ENCODE measurements at places on chromosomes 4 and X.

DNA sequence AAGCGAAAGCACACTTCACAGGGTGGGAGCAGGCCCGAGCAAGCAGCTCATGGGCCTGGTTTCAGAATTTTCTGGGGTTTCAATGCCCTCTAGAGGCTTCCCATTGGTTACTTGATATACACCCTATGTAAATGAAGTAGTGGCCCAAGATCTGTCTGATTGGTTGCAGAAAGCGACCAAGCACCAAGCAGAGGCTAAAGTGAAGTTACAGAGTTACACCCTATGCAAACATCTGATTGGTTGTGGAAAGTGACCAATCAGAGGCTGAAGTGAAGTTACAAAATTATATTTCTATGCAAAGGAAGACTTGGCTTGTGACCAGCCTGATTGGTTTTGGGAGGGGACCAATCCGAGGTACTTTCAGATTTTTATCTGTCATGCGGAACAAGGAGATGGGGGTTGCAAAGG, 8.2 kb downstream of the FHIP1A start:
- no peak for DNase-seq

DNA sequence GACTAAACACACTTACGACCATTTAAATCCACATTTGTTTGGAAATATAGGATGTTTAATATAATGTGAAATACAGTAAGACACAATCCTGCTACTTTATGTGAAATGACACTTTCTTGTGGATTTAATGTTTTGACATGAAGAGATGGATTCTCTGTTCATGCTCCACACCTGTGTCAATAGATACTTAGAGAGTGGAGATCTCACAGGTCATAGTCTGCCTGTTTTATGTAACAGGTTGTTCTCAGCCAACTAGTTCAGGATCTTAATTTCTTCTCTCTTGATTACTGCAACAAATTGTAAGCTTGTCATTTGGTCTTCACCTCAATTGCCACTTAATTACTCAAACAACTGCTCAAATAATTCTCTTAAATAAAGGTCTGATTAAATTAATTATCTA, 1621.2 kb downstream of the PCDH7 start:
- no peak for DNase-seq

DNA sequence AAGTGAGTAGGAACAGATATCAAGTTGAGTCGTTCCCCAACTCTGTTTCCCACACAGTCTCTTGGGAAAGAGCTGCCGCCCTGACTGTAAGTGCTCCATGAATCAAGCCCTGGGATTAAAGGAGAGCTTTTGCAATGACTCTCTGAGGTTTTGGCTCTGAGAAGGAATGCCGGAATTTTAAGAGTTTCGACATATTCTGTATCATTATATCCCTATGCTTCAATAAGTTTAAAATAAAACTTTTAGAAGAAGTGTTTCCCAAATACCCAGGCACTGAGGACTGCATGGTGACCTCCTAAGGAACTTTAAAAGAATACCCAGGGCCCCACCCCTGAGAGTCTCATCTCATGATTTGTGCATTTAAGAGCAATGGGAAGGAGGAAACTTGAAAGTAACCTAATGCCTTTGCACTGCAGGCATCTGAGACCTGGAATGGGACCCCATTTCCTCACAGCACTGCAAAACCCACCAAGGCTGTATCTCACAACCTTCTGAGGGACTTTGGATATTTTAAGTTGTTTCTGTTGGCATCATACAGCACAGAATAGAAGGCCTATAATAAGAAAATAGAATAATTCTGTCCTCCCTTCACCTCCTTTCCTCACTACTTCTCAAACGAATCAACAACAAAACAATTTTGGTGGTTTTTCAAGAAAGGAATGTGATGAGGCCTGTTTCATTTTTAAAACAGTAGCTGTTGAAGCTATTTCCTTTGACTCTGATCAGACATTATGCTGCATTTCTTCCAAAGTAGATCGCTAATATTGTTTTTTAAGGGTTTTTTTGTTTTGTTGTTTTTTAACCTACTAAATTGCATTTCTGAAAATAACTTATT, 121.2 kb downstream of the GASK1B start:
- DNase-seq: no peak

DNA sequence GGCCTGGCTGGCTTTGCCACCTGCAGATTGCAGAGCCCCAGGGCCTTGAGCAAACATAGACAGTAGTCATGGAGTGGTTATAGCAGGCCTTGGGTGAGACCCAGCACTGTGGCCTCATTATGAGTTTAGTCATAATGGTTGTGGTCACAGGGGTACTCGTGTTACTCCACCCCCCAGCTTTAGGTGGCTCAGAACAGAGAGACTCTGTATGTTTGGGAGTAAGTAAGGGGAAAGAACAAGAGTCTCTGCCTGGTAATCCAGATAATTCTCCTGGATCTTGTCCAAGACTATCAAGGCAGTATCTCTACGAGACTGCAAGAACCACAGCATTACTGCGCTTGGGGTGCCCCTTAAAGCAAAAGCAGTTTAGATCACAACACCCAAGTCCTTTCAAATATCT, 62.3 kb upstream of the SCRG1 start:
- DNase-seq: no peak

DNA sequence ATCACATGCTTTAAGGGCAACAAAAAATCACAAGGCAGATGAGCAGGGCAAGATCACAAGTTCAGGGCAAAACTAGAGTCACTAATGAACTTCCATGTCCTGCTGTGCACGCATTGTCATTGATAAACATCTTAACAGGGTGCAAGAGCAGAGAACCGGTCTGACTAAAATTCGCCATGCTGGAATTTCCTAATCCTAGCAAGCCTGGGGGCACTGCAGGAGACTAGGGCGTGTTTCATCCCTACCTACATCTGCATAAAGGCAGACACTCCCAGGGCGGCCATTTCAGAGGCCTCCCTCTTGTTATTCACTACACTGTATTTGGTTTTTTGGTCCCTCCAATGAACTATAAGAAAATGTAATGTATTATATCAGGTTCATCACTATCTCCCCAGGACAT, 203.6 kb downstream of the ARHGEF9 start:
- no peak for DNase-seq

DNA sequence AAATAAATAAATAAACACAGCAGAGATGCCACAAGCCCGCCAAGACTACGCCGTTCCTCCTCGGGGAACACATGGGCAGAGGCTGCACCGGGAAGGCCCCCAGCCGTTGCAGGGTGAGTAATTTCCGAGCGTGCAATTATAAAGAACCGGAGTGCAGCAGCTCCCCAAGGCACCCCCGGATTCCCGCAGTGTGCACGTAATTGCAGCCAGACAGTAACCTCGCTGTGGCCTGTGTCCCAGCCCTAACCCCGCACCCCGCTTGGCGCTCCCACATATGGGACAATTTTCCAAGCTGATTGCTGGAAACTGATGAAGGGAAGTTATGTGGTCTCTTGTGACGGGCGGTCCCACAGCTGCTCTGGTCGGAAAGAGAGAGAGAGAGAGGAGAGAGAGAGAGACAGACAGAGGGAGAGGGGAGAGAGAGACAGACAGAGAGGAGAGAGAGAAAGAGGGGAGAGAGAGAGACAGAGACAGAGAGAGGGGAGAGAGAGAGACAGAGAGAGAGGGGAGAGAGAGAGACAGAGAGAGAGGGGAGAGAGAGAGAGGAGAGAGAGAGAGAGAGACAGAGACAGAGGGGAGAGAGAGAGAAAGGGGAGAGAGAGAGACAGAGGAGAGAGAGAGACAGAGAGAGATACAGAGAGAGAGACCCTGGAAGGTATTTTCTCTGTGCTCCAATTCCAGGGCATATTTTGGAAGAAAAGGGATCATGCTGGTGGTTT, 275.4 kb downstream of the SHOX start:
- no peak for DNase-seq

DNA sequence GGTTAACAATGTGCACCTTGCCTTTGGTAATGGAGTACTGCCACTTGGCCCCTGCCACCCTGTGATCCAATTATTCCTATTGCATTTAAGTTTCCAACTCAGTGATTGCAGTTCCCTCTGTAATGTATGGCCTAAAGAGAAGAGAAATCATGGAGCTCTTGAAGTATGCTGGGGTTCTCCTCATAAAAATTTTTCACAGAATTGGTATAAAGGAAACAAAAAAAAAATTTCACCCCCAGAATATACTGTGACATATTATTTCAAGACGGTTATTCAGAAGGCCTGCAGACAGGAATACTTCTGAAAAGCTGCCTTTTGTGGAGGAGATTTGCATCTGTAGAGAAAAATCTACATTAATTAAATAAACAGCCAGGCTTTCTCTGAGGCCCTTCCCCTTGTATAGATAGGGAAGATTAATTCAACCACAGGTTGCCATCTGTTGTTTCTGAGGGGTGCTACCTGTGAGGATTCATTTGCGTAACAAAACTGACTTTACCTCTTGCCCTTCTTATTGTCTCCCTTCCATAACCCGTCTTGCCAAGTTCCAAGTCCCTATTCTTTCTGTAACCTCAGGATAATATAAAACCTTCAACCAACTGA, 94.8 kb upstream of the LANCL3 start:
- DNase-seq: no peak

GRCh38 chrX:33134164-33134563, 77.2 kb downstream of the DMD start:
- DNase-seq: no peak

DNA sequence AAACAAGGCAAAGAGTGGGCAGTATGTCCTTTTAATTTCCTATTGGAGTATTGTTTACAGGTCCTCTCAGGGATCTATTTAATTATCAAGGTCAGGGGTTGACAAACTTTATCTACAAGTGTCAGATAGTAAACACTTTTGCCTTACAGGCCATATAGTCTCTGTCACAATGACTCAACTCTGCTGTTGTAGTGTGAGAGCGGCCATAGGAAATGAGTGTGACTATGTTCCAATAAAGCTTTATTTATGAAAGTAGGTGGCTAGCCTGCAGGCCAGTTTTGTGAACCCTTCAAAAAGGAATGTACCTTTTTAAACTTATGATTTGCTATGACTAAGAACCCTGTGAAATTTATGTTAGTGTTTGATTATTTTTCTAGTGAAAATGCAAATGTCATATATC, 156.1 kb downstream of the GPAT3 start:
- no peak for DNase-seq

- DNase-seq: no peak
Observed at GRCh38 chr4:75345423-75345822, 168.8 kb downstream of the RCHY1 start.

DNA sequence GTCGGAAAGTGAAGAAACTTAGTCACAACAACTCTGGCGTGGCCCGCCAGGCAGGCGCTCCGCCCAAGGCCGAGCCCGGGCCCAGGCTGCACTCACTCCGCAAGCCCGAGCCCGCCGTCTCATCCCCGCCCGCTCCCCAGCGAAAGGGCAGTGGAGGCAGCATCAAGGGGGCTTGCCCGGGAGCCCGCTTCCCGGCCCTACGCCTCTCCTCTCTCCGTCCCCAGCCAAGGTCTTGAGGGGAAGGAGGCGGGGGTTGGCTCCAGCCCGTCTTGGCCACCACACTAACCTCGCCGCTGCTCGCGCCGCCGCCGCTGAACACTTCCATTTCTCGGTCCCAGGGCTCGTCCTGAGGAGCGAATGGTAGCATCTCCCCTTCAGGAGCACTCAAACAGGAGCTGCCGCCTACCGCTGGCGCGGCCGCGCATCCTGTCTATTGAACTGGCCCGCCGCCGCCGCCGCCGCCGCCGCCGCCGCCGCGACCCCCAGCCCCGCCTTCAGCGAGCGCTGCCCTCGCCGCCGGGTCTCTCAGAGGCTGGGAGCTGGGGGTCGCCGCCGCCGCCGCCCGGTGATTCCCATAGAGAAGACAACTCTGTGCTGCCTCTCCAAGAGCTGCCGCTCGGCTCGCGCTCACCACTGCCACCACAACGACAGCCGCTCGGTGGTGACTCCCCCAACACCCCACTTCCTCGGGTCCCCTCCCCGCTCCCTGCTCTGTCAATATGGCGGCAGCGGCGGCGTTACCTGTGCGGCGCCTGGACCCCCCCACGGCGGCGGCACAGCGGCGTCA, at the start of gene RPS6KA6:
Gene RPS6KA6, minus strand, starts transcription at position 667 of the 787 bp plus-strand sequence. Its CDS starts 300 bp downstream, at position 367.
- DNase-seq: no peak

DNA sequence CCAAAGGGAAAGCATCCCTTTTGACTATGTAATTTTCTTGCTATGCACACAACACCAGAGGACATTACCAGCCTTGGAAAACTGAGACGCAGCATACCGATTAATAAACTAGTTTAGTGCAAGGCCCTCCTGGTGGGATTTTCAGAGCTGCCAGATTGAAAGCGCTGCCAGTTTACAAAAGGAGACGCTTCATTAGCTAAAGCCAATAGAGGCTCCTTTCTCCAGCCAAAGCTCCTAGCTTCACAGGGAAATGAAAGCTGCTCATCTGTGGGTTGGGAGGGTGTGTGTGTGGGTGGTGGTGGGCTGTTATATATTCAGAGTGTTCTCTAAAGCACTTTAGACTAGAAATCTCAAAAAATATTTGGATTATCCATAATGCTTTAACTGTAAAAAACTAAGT, 32.4 kb downstream of the SPANXN4 start:
- DNase-seq: no peak

DNA sequence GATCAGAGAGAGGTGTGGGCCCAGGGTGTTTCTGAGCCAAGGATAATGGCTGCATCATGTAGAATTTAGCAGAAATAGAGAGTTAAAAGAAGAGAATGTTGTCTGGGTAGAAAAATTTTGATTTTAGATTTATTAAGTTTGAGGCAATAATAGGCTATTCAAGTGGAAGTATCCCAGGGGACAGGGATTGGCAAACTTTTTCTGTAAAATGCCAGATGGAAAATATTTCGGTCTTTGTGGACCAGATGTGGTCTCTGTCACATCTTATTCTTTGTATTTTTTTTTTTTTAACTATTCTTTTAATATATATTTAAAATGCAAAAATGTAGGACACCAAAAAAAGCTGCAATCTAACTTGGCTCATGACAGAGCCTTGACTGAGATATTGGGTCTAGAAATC, 33.1 kb downstream of the IL15 start:
- DNase-seq: no peak

- DNase-seq: no peak
Observed at GRCh38 chr4:11546391-11547175, 117.9 kb upstream of the HS3ST1 start.

GRCh38 chr4:95998311-95998710, 158.4 kb downstream of the PDHA2 start:
- no peak for DNase-seq

DNA sequence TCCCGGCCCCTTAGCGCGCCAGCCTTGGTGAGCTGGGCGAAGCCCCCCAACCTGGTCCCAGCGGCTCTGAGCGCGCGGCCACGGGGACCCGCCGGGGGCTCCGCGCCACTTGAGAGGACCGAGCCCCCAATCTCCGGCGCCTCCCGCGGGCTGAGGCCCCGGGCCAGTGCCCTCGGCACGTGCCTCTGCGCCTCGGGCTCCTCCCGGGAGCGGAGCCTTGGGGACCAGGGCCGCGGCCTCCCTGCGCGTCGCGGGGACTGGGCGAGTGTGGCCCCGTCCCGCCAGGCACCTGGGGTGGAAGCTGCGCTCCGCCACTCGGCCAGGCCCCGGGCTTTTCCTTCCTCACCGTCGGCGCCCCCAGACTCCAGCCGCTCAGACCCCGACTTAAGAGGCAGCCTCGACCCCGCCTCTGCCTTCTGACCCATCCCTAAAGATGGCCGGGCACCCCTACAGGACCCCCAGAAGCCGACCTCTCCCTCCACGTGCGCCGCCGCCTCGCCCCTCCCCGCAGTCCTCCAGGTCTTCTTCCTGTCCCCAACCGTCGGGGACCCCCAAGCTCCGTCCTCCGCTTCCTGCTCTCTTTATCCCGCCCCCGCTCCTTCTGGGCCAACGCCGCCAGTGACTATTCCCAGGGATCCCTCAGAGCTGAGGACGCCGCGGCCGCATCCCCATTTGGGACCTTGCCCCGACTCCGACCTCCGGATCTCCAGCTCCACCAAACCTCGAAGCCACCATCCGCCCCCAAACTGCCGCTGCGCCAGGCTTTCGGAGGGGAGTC, 752 bp downstream of the ERAS start:
- DNase-seq: no peak
